ENCODE measurements at places on chromosomes 1 and 21. TPM values are rescaled to one million over a fixed set of nuclear protein-coding genes. Genes with fewer than 3 reads are reported as not detected.
A peak's percentile ranks its signal among the peaks of the same experiment; 100 is the strongest.

ISG20L2 gene
- 33.0 TPM for total RNA-seq

- H3K4me3 ChIP-seq = no peak overlapping the region
- DNase-seq = no peak
- H3K4me1 ChIP-seq = peaks cover 2% of the 10 kb centered on the region
Measured at GRCh38 chr1:6152181-6152580, 27.9 kb downstream of the CHD5 start.

GRCh38 chr1:183487674-183488442 lies 15.6 kb downstream of the SMG7 start:
- DNase-seq = no peak
- H3K36me3 ChIP-seq = no peaks in the 10 kb centered on the region
- H3K4me1 ChIP-seq = no peaks in the 10 kb centered on the region
- no peak overlapping the region for H3K4me3 ChIP-seq

DNA sequence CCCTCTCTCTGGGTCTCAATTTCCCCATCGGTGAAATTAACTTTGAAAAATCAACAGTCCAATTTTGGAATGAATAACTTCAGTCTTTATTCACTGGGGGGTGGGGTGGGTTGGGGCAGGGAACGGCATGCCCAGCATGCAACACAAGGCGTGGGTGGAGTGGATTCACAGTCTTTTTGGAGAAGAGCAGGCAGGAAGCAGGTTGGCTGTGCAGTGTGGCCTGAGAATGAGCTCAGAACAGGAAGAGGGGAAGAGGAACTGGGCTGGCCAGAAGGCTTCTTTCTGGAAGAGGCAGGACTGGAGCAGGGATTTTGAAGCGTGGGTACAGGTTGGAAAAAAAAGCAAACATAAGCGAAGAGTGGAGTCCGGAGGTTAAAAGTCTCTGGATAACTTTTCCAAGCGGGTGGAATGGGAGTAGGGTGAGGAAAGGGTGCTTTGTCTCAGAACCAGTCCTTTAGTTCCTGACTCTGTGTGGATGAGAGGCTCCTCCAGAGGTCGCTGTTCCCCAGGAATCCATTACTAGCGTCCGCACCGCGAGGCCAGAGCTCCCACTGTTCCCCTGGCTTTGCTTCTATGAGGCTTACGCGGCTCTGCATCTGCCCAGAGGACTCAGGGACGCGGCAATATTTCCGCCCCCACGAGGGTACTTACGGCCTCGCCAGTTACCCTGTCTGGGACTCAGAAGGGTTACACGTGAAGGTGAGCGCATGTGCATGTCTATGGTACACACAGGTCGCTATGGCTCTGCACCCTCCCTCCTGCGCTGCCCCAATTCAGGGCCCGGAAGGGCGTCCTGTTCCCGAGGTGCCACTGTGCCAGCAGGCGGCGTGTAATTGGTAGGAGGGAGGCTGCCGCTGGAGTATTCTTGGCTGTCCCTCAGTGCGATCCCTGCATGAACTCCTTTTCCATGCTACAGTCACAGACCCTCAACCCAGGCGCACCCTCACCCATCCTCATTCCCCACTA lies 5.5 kb upstream of the FOXD2 start:
- H3K27me3 ChIP-seq = peaks cover 7% of the 10 kb centered on the region
- peak; percentile 92 for DNase-seq
- no peaks in the 10 kb centered on the region for H3K36me3 ChIP-seq
- H3K4me1 ChIP-seq = peaks cover 37% of the 10 kb centered on the region
- H3K27ac ChIP-seq = peak overlapping the region; percentile 82

- DNase-seq = no peak
- no peak overlapping the region for H3K27ac ChIP-seq
- peaks cover under 1% of the 10 kb centered on the region for H3K4me1 ChIP-seq
- H3K27me3 ChIP-seq = no peaks in the 10 kb centered on the region
- no peak overlapping the region for H3K4me3 ChIP-seq
Measured at GRCh38 chr1:22534951-22535350, 28.3 kb upstream of the EPHA8 start.

- no peaks in the 10 kb centered on the region for H3K27me3 ChIP-seq
- DNase-seq = no peak
- H3K36me3 ChIP-seq = peaks cover 12% of the 10 kb centered on the region
- no peak overlapping the region for H3K4me3 ChIP-seq
- peaks cover 60% of the 10 kb centered on the region for H3K4me1 ChIP-seq
- H3K27ac ChIP-seq = peak overlapping the region; percentile 98
Measured at GRCh38 chr1:201902198-201902597, 13.5 kb downstream of the SHISA4 start.

VN1R5 gene
- not detected for total RNA-seq

DNA sequence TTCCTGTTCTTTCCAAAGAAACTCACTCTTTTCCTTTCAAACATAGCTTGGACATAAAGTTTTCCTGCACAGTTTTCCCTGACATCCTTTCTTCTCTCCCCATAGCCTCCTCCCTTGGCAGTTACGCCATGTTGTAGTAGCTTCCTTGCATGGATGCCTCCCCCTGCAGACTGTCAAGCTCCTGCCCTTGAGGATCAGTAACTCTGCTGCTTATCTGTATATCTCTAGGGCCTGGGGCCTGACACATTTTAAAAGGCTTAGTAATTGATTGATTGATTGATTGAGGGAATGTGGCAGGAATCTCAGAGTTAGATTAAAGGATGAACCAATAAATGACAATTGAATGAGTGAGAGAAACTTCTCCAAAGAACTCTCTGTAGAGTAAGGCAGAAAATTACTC lies 143.7 kb downstream of the NEK7 start:
- H3K4me1 ChIP-seq = peaks cover 8% of the 10 kb centered on the region
- H3K4me3 ChIP-seq = no peak overlapping the region
- no peak overlapping the region for H3K27ac ChIP-seq
- DNase-seq = no peak
- H3K36me3 ChIP-seq = peaks cover 25% of the 10 kb centered on the region
